Thyroid gland (tissue), 4 donors: ENCODE measurements at places on chromosomes 3 and 15.

DNA sequence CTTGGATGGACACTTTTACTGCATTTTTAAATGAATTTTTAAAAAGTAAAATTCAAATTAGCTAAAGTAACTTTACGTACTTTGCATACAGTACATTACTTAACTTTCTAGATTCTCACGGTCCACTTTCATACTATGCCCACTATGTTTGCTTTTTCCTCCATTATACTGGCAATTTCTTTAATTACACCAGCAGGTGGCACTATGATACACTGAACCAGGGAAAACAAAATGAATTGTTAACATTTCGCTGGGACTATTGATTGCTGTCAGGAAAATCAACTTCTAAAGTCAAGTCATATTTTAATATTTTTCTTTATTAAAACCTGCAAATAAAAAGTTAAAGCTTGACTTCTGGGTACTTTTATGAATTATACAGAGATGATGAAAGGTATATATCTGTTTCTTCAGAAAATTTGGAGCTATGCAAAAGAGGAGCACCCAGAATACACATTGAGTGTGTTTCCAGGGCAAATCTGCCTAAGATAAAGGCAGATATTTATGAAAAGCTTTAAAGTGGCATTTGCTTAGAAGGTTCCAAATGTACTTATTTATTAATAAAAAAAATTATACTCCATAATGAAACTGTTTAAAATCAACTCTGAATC lies 21.8 kb upstream of the POU1F1 start:
- DNase-seq: no peak

DNA sequence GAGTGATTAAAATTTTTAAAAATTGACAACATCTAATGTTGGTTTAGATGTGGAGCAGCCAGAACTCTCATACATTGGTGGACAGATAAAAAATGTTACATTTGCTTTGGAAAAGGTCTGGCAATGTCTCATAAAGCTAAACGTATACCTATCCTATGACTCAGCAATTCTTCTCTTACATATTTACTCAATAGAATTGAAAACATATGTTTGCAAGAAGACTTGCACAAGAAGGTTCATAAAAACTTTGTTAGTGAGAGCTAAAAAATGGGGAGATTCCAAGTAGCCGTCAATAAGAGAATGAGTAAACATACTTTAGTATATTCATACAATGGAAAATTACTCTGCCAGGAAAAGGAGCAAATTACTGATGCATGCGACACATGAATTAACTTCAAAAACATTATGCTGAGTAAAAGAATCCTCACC lies 30.0 kb downstream of the MASP1 start:
- DNase-seq: no peak

DNA sequence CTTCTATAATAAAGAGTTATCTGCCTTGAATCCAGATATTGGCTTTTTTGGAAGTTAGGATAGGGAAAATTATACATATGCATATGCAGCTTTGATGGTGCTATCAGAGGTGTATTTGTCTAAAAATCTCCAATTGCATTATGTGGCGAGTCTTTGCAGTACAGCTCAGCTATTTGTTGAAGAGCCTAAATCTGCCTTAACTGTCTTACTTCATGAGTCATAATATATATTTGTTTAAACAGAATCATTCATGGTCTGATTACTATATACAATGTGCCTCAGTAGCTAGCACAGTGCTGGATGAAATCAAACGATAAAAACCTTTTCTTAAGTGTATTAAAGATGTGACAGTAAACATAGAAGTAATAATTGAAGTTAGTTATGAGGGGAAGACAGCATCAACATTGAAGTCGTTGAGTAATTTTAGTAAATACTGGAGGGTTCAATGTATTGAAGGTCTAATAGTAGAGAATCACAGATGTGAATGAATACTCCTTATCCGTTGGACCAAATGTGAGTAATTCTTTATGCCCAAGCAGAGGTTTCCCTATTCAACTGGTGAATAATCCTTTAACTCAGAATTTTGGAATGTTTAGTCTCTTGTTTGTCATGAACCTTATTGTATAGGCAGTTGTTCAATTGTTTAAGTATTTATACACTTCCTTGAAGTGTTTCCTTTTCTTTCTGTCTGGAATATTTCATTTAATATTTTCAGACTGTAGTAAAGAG lies 74.8 kb upstream of the NAALADL2 start:
- DNase-seq: no peak

DNA sequence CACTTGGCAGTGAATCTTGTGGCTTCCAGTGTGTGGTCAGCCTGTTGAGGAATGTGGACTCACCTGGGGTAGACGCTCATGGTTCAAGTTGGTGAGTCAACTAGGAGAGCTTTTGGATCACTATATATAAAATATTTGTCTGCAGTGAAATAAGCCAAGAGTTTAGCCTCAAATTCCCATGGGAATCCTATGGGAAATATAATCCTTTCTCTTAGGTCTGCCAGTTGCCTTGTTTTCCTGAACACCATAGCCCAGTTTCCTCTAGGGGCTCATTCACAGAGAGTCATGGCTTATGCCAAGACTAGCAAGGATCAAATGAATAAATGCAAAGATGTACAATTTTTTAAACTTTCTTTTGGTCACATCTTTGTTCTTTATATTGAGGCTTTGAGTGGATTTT lies 100.1 kb upstream of the NPHP3 start:
- DNase-seq: no peak

- no peak for DNase-seq
Measured at GRCh38 chr15:91113030-91113429, 13.0 kb downstream of the SV2B start.

DNA sequence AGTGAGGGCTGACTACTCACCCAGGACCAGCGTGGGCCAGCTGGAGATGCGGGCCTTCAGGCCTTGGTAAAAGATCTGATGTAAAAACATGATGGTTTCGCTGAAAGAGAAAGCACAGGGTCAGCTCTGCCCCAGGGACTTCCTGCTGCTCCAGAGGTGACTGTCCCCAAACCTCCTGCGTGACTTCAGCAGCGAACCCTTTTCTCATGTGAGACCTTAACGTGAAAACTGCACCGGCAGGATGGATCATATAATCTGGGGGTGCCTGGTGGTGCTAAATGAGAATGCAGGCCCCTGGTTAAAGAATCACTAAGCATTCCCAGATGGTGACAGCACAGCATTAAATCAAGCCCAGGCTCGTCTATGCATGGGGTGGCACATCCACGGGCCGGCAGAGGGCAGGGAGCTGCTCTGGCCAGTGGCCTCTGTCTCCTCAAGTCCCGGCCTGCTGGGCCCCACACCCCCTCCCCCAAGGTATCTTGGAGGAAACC lies 55.4 kb downstream of the RASGRF1 start:
- no peak for DNase-seq

- DNase-seq: no peak
Measured at GRCh38 chr3:106004826-106005225, 136.0 kb upstream of the CBLB start.

GRCh38 chr3:116914004-116914403 lies 204.4 kb downstream of the TUSC7 start:
- no peak for DNase-seq

- no peak for DNase-seq
Measured at GRCh38 chr3:184333190-184333589, 4.2 kb upstream of the FAM131A start.

GRCh38 chr3:127779747-127780146 lies 42.6 kb downstream of the MGLL start:
- no peak for DNase-seq

- no peak for DNase-seq
Measured at GRCh38 chr3:99627062-99627826, 11.2 kb upstream of the COL8A1 start.

DNA sequence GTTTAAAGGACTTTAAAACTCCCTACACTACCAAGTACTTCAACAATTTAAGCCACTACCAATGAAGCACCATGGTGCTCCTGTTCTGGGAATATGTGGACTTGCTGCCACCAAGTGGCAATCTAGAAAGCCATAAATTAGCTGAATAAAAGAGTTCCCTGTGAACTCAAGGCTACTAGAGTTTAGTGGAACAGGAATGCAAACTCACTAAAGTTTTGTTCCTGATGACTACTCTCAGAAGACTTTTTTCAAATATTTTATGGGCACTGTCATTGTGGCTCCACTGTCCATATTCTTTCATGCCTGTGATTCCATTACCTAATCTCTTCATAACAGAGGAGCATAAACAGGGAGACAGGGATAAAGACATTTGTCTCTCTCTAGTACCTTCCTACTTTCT lies 63.9 kb downstream of the TMCC1 start:
- peak; percentile 48 for DNase-seq

DNA sequence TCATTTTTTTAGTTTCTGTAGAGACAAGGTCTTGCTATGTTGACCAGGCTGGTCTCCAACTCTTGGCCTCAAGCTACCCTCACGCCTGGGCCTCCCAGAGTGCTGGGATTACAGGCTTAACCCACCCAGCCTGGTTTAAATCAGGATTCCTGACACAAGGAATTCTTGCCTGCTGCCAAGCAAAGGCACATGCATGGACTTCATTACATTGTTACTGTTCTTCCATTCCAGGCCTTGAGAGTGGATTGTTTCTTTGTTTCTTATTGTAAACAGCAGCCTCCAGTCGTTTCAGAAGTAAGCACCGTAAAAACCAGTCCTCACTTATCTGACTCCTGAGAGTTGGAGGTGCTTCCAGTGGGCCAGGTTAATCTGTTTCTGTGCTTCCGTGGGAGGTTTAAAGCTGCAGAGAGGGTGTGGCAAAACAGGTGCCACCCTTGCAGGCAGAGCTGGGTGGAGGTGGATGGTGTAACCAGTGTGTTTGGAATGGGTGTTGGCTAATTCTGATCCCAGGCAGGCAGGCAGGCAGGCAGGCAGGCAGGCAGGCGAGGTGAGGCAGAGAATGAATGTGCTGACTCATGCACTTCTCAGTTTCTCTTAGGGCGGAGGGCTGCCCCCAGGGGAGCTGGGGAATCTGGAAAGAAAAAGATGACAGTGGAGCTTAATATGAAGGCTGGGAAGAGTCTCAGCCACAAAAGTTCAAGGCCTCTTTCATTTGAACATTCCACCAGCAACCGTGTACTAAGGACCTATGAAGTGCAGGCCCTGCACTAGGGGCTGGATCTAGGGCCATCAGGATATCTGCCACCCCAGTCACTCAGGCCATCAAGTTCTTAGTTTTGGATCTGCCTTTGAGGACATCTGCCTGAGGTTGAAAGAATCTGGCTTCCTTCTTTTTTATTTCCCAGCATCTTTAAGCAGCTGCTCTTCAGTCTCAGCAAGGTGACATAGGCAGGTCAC lies 37.0 kb upstream of the CDCP1 start:
- peak; percentile 84 for DNase-seq

GRCh38 chr3:154778057-154778456 lies 302.1 kb upstream of the MME start:
- DNase-seq: no peak
